ENCODE measurements at places on chromosomes 4 and X. TPM values are rescaled to one million over a fixed set of nuclear protein-coding genes. Genes with fewer than 3 reads are reported as not detected.

Gene RAB41
- not detected for total RNA-seq

Gene BMP15
- total RNA-seq = not detected

DNA sequence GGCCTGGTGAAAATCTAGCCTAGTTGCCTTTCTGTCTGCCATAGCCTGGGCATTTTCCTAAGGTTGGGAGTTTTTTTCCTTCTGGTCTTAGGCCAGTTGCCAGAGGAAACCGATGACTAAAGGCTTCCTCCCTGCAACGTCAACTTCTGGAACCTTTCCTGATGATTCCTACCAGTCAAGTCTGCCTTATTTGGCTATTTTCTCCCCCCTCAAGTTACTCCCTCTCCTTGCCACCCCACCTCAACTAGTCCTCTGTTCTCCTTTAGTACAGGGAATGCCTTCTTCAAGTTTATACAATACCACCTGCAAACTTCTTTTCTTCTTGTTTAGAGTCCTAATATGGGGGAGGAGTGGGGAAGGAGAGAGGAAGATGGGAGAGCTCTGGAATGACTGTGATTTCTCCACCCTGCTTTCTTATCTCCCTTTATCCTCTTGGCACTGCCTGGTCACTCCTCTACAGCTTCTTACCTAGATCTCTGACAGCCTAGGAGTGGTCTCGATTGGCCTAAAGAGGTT lies 10.6 kb downstream of the MSN start:
- peak; percentile 81 for DNase-seq

DNA sequence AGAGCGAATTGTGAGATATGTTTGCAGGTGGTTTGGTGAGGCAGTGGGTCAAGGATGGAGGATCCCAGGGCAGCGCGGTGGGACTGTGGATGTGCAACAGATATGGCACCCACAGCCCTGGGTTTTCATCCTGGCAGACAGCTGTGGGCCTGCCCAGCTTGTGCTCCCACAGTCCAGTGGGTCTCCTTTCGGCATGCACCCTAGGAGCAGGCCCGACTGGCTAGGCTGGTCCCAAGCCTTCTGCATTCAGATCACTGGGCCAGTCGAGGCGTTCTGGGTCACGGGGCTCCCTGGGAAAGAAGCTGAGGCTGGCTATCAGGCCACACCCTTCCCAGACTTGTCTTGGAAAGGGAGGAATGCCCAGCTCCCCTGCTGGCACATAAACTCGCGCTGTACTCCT lies 2289.6 kb downstream of the ARAP2 start:
- DNase-seq = no peak

DNA sequence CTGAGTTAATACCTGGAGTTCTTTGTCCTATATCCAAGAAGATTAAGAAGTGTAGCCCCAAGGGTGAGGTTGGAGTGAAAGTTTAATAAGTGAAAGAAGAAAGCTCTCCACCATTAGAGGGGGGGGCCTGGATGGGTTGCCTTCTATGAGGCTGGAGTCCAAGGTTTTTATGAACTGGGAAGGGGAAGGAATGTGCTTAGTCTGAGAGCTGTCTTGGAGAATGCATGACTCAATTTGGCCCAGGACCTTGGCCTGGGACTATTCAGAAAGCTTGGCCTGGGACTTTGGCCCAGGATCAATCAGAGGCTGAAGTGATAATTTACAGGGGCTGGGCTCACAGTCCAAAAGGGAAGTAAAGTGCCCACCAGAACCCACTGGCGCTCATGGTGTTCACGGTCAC lies 1049.0 kb upstream of the GRIA3 start:
- no peak for DNase-seq

- no peak for DNase-seq
These were observed 121.3 kb downstream of the EGF start for GRCh38 chr4:110034026-110034393.

- DNase-seq = no peak
These were observed 14.8 kb upstream of the BBS7 start for GRCh38 chr4:121885115-121885514.

DNA sequence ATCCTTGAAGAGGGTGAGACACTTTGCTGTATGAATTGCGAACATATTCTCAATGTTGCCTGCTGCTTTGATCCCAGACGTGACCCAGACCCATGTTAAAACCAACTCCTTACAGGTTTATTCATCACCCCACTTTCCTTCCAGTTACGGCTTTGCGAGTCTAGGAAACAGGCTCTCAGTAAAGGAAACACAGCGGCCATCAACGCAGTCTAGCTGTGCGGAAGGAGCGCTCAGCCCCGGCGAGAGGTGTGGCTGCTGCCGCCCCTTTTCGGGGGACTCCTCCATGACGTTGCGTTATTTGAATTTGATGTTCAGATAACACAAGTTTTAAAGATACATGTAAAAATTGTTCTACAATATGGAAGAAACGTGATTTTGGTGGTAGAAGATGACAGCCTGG lies 206.4 kb upstream of the FAT1 start:
- no peak for DNase-seq

- no peak for DNase-seq
These were observed 30.1 kb upstream of the SCOC start for GRCh38 chr4:140343303-140343702.

DNA sequence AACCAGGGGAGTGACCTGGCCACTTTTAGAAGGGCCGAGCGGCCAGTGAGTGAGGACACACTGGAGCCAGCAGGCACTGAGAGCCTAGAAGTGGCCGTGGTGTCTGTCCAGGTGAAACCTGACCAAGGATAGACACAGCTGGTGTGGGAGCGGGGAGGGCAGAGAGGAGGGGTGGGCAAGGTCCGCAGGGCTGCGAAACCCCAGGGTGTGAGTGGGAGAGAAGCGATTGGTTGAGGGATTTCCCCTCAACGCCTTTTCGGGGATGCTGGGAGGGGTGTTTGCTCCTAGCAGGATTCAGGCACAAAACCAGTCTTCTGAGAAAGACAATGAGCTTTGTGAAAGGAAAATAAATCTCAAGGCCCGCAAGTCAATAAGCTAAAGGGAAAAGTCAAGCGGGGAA lies 33.2 kb upstream of the ARSD start:
- DNase-seq = no peak

DNA sequence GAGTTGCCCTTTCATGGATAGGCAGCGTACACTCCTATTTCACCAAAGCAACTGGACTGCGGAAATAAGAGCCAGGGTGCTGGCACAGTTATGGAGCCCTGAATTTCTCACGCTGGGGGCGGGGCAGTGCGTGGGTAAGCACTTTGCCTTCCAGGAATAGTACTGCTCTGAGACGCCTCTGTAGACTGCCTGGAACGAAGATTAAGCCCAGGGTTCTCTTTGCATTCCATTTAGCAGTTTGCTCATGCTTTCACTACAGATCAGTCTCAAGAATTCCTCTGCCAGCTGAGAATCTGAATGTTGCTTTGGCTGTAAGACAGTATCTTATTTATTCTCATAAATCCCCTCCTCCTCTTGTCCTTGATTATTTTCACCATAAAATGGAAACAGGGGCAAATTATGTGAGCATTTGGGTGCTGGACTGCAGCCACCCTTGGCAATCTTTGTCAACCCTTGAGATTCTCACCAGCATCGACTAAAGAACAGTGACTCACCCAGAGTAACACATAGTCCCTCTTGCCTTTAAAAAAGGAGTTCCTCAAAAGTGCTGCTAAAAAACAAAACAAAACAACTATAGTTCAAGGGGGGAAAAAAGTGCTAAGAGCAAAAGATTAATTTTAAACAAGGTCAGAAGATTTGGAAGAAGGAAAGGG lies 88.9 kb upstream of the CITED1 start:
- no peak for DNase-seq

GRCh38 chr4:153344131-153345011 lies at the start of gene MND1:
Gene MND1 (plus strand): TSS chr4:153344688. CDS start chr4:153344738, 50 bp downstream.
- no peak for DNase-seq

DNA sequence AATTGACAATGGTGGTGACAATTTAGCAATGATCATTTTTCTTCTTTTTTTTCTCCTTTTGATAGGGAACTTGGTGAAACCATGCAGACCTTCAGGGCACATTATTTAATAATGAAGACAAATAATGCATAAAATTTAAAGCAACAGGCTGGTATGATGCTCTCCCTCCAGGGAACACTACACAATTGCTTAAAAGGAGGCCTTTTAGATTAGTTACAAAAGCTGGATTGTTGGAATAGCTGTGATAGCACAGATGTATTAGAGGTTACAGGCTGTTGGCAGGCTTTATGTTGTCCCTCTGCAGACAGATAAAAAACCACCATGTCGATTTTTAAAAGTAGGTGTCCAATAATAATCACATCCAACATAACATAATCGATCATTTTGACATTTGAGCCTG lies 307.0 kb downstream of the ADGRL3 start:
- no peak for DNase-seq

DNA sequence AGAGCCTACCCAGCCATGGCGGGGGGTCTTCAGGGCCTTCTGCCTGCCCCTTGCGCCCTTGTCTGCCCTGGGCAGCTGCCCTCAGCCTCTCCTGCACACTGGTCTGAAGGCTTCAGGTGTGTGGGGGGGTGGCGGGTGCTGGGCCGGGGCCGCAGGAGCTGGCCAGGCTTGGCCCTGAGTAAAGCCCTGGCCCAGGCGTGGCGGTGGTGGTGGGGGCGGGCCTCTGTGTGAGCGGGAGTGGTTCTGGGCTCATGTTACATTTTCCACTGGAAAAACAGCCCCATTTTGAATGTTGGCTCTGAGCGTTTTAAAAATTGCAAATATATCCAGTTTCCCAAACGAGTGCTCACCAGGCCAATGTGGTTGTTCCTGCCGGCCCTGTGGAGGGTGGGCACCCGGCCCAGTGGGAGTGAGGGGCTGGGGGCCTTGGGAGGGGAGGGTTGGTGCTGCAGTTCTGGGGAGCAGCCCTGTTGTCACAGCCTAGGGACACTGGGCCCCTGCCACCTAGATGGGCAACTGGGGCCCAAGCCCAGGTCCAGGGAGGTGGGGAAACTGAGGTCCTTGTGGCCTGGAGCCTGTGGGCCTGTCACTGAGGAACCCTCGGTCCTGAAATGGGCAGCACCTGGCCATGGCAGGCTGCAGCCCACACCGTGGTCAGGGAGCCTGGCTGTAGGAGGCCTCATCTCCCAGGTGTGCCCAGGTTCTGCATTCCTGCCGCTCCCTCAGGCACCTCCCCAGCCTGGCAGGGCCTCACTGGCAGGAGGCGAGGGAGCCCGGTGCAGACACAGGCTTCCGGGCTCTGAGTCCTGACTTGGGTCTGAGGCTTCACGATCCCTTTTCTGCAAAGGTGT lies 28.3 kb downstream of the FGFRL1 start:
- DNase-seq = no peak

DNA sequence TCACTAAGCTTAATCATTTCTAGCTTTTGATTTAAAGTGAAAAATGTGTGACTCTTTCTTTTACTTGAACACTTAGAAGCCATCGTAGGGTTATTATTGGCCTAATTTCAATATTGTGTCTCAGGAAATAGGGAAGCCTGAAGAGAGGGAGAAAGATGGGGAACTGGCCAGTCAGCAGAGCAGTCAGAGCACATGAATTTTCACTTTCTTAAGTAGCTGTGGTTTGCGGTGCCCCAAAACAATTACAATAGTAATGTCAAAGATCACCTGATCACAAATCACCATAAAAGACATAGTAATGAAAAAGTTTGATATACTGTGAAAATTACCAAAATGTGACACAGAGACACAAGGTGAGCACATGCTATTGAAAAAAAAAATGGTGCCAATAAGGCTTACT lies 45.5 kb downstream of the CENPC start:
- DNase-seq = no peak

- no peak for DNase-seq
These were observed 605.9 kb upstream of the DIPK2B start for GRCh38 chrX:45806410-45807121.

DNA sequence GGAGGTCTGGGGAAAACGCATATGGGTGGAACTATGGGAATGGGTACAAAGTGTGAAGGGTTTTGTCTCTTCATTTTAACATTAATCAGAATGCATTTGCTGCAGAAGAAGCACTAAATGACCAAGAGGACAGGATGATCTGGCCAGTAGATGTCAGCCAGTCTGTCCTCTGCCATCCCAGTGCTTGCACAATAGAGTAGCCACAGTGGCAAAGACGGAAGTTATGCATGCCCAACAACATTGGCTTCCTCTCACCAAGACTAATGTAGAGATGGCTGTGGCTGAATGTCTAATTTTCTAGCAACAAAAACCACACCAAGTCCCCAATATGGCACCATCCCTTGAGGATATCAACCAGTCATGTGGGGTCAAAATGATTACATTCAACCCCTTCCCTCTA lies 45.0 kb upstream of the ARHGEF6 start:
- no peak for DNase-seq

- no peak for DNase-seq
These were observed 63.8 kb upstream of the INPP4B start for GRCh38 chr4:142909908-142910307.

DNA sequence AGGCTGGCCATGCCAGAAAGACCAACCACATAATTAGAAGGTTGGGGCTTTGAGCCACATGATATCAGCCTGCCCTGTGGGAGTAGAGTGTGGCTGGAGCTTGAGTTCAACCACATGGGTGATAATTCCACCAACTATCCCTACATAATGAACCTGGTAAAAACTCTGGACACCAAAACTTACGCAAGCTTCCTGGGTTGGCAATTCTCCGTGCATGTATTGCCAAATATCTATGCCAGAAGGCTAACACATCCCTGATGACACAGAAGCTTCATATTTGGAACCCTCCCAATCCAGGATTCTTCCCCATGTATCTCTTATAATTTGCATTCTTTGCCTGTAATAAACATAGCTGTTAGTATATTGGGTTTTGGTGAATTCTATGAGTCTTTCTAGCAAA lies 68.2 kb downstream of the FUNDC1 start:
- no peak for DNase-seq

DNA sequence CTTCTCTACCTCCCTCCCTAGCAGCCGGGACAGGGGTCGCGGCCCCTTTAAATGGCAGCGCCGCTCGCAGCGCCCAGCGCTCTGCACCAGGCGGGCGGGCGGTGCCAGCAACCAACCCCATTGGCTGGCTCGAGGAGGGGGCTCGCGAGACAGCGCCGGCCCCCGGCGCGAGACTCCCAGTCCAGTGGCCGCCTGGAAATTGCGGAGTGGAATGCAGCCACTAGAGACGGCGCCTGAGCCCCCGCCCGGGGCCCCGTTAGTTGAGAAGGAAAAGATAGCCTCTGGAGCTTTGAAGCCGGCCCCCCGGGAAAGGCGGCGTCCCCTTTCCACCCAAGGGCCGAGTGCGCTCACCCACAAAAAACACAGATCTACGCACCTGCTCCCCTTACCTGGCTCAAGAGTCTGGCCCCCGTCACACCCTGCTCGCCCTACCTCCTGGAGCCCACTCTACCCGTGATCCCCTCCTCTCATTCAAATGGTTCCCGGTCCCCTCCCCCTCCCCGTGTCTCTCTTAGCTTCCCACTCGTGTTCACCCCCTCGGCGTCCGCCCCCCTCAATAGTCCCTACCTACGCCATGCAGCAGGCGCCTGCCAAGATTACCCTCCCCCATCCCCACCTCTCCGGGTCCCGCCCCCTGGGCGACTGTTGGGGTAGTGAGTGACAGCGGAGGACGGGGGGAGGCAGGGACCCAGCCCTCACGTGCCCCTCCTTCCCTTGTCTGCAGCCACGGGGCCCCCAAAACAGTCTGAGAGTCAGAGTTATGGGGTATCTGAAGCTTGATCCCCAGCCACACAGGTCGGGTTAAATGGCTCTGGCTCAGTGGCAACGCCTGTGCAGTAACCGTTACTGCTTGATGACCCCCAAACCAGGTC lies at the start of gene ZMYM3:
Gene ZMYM3 (minus strand): TSS at position 49 of the 872 bp plus-strand sequence. CDS start 885 bp downstream, outside the sequence.
- no peak for DNase-seq

Data from glomerular endothelial cell (primary cell).